A172 (cell line): ENCODE measurements at places on chromosomes 11 and 22.

- no peak for DNase-seq
These were observed 5.0 kb upstream of the RASL10A start for GRCh38 chr22:29320546-29320945.

DNA sequence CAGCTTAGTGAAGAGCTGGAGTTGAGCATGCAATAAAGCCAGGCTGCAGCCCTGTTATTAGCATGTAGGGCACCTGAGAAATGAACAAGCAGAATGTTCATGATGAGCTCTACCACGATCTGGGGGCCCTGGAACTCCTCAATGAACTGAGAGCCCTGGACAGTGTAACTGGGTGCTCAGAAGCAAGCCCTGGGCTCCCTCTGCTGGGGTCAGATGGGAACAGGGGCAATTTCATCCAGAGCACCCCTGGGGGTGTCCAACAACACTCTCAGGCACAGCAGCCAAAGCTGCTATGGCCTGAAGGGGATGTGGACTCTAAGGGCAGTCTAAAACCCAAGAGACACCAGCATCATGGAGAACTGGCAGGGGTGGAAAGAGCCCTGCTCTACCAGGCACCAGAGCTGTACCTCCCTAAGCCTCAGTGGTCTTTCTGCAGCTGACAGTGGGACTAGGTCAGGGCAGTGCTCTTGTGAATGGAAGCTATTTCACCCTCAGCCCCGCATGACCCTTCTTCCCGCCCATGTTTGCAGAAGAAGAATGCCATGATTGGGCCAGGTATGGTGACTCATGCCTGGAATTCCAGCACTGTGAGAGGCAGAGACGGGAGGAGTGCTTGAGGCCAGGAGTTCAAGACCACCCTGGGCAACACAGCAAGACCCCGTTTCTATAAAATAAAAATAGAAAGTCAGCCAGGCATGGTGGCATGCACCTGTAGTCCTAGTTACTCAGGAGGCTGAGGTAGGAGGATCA is 28.9 kb downstream of the THOC5 start:
- DNase-seq: peak; percentile 9

GRCh38 chr11:11570823-11571222 is 51.0 kb downstream of the GALNT18 start:
- no peak for DNase-seq

DNA sequence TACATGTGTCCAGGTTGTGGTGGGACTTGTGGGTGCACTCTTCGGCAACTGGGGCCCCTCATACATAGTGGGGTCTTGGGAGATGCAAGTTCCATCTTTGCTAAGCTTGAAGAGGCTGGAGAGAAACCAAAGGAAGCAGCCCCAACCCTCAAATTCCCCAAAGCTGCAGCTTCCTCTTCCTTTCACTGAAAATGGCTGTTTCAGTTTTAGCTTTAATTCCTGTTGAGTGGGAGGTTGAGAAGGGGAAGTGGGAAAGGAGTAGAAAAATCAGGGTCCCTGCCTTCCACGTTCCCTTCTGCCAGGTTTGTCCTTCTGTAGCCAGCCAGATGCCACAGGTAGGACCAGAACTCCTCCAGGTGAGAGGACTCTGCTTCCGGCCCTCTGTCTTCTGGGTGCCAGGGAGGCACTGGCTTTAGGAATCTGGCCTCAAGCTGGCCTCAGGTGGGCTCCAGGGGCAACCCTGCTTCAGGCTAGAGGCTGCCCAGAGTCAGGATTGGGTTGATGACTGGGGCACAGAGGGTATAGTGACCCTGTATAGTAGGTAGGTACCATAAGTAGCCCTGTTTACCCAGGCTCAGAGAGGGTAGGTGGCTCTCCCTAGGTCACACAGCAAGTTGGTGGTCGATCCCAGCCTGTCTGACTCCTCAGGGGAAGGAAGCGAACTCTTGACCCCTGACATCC is 16.2 kb downstream of the P2RY6 start:
- no peak for DNase-seq

- peak; percentile 22 for DNase-seq
These were observed 679 bp upstream of the DPP3 start for GRCh38 chr11:66479394-66480116.

- DNase-seq: no peak
These were observed 19.8 kb downstream of the TRIM5 start for GRCh38 chr11:5665051-5665570.

- DNase-seq: no peak
These were observed 87.3 kb downstream of the PACS1 start for GRCh38 chr11:66157182-66157864.

DNA sequence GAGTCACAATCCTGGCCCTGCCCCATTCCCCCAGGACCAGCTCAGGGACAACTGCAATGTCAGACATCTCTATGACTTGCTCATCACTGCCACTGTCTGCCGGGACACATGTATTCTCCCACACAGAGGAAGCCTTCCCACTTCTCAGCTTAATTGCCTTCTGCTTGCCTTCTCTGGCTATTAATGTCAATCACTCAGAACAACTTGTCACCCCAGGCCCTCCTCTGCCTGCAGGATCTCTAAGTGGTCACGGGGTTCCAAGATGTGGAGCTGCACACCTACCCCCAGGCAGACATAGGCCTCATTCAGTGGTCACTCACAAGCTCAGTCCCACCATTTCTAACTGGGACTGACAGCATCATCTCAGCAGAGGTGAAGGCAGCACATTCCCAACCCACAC is 15.1 kb downstream of the PLEKHA7 start:
- no peak for DNase-seq

- DNase-seq: no peak
These were observed 683.9 kb downstream of the TBC1D22A start for GRCh38 chr22:47446331-47446730.

DNA sequence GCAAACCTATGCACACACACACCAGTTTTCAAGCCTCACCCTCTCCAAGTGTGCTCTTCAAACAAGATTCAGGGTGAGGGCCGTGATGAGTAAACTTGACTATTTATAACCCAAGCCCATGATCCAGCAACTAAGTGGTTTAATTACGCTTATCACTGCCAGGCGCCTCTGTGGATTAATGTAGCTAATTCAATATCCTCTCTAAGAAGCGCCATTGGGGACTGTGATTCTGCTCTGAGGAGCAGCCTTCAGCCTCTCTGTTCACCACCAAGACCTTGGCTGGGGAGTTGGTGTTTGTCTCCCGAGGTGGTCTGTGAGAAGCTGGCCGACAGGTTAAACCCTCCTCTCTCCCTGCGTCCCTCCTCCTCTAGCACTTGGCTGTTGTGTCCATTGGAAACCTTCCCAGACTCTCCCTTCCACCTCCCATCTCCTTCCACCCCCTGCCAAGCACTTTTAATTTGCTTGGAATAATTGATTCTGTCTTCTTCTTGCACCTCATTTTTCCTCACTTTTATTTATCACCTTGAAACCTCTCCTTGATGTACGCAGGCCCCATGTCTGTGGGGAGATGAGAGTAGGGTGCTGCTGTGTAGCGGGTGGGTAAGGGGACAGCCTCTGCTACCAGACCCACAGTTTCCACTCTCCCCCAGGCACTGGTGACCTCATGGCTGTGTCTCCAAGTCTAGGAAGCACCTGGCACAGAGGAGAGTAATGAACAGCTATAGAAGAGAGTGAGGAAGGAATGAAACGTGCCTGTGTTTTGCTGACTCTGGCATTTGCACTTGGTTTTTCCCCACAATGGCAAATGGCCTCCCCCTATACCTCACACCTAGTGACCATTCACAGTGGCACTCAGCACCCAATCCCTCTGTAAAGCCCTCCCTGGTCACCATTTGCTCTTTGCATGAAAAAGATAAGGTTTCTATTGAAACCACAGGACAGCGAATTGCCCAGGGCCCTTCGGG is 236.6 kb downstream of the GRIK4 start:
- no peak for DNase-seq

GRCh38 chr11:83007477-83007876 is 64.2 kb downstream of the RAB30 start:
- DNase-seq: no peak

- no peak for DNase-seq
These were observed 99.1 kb upstream of the MTNR1B start for GRCh38 chr11:92870196-92870832.

- peak; percentile 73 for DNase-seq
These were observed 47.2 kb downstream of the C11orf58 start for GRCh38 chr11:16785520-16786128.

DNA sequence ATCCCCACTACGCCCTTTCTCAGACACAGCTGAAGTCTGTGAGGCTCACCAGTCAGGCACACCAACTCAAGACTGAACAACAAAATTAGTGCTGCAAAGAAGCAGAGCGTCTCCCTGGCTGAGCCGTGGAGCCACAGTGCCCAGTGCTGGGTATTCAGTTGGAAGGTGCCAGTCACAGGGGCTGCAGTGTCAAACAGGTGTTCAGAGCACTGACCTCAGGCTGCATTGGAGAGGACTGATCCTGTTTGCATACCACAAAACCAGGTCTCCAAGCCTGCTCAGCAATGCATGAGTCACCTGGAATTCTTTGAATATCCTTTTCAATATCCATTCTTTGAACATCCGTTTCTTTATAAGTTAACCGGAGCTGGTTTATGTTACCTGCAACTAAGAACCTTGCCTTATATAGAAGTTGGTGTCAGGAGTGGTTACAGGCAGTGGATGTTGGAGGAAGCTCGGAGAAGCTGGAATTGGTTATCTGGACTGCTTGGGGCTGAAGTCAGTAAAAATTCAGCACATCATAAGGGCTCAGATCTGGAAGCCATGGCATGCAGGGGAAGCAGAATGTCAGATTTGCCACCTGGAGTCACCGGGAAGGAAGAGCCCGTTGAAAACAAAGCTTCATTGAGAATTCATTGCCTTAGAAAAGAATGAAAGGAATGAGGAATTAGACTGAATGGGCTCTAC is 30.3 kb downstream of the PDGFB start:
- peak; percentile 64 for DNase-seq

GRCh38 chr22:28021116-28021997 is 102.3 kb upstream of the PITPNB start:
- DNase-seq: no peak

GRCh38 chr22:44404341-44405020 is 91.7 kb upstream of the SHISAL1 start:
- DNase-seq: peak; percentile 34
